Activated T-helper 1 cell treated with anti-CD3 and anti-CD28 coated beads, Interleukin-2, amount 50 U/mL, for 16 hours (primary cell): ENCODE measurements at places on chromosomes 7 and 10.
A peak's percentile ranks its signal among the peaks of the same experiment; 100 is the strongest.

DNA sequence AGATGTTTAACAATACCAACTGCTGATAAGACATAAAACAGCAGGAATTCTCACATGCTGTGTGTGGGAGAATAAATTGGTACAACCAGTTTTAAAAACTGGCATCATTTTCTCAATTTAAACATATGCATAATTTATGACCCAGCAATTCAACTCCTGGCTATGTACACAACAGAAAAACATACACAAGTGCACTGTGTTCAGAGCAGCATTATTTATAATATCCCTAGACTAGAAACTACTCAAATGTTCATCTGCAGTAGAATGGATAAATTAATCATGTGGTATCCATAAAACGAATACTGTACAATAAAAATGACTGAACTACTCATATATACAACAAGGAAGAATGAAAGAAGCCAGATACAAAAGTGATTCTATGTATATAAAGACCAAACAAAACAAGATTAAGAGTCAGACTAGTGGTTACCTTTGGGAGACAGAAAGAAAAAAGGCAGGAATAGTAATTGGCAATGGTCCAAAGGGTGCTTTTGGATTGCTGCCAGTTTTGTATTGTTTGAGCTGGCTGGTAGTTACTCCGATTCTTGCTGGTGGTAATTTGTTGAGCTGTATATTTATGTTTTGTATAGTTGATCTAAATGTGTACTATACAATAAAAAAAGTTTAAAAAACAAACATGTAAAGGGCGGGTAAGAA, 306.0 kb downstream of the TFEC start:
- DNase-seq: no peak

DNA sequence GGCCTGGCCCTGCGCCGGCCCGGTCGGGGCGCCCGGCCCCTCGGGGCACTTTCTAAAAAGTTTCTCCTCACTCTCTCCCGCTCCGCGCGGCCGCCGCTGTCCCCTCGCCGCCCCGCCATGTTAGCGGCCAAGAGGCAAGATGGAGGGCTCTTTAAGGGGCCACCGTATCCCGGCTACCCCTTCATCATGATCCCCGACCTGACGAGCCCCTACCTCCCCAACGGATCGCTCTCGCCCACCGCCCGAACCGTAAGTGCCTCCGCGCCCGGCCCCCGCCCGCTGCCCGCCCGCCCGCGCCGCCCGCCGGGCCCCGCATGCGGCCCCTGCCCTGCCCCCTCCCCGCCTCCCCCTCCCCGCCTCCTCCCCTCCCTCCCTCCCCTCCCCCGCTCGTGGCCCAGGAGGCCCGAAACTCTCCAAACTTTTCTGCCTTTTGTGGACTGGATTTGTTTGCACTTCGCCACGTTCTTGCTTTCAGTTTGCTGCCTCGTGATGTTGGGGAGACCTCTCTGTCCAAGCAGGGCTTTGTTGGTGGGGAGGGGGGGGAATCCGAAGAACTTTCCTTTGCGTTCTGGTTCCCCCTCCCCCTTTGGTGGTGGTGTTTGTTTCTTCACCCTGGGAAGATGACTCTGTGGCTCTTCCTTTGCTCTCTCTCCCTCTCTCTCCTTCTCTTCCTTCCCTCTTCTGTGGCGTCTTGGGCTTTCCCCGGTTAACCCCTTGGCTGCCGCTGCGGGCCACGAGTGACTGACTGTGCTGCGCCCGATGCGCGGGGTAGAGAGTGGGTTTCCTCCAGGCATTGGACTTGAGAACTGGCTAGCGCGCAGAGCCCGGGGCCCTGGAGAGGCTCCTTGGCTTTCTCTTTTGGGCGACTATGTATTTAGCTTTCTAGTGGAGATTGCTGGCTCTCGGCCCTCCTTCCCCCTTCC, 1.6 kb downstream of the TCF7L2 start:
- no peak for DNase-seq

GRCh38 chr7:27678617-27679260, 16.1 kb upstream of the HIBADH start:
- no peak for DNase-seq

GRCh38 chr7:134764365-134764764, 15.1 kb upstream of the CALD1 start:
- DNase-seq: no peak

DNA sequence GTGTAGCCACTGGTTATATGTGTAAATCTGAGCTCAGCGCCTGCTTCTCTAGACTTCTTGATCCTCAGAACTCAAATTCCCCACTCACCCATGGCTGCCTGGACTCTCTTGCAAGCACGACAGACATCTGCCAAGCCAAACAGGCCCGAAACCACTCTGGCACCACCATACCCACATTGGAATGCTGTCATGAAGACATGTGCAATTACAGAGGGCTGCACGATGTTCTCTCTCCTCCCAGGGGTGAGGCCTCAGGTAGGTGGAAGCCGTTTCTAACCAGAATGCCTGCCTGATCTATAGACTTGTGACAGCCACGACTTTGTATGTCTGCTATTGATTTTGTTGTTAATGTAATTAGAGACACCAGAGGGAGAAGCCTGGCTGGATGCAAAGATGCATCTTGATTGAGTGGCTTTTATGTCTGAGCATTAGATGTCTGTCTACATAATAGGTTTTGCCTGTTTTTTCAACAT, 4.0 kb downstream of the BAMBI start:
- DNase-seq: no peak

GRCh38 chr7:50149369-50149768, 56.3 kb upstream of the ZPBP start:
- no peak for DNase-seq

- DNase-seq: no peak
Observed at GRCh38 chr7:3011211-3011852, 32.3 kb downstream of the CARD11 start.

DNA sequence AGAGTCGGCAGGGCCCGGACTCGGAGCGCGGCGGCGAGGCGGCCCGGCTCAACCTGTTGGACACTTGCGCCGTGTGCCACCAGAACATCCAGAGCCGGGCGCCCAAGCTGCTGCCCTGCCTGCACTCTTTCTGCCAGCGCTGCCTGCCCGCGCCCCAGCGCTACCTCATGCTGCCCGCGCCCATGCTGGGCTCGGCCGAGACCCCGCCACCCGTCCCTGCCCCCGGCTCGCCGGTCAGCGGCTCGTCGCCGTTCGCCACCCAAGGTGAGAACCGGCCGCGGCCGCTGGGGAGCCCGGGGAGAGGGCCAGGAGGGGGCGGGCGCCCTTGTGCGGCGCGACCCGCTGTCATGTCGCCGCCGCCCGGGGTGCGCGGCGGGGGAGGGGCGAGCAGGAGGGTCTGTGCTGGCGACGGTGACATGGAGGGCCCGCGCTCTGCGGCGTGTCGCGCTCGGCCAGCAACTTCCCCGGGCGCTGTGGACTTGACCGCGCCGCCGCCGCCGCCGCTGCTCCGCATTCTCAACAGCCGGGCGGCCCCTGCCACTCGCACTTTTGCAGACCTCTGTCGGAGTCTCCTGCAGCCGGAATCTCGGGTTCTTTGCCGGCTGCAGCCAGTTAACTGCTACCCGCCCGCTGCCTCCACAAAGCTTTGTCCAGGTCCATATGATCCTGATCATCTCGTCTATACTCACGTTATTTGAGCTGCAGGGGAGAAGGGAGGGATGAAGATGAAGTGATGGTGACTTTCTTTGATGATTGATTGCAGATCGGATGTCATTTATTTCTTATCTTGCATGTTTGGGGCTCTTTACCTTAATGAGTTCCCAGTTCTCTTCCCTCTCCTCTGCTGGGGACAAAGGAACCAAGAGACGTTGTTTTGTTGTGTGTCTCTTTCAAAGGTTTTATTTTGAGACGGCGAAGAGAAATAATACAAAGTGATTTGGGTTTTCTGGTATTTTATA, 869 bp downstream of the TRIM24 start:
- peak; percentile 54 for DNase-seq

DNA sequence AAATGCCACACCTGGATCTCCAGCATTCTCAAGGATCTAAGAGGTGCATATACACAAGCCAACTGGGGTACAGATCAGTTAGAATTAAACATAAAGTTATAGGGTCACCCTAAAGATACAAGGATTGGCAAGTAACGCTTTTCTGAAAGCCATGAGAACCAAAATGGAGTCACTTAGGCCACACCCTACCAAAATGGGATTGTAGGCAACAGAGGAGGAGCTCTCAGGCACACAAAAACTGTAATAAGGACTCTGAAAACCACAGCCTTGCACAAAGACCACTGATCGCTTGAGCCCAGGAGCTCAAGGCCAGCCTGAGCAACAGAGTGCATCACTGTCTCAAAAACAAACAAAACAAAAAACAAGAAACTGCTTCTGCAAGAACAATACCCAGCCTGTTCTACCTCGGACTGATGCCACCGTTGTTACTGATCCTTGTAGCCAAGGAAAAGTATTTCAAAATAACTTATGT, 35.5 kb downstream of the SVOPL start:
- no peak for DNase-seq

DNA sequence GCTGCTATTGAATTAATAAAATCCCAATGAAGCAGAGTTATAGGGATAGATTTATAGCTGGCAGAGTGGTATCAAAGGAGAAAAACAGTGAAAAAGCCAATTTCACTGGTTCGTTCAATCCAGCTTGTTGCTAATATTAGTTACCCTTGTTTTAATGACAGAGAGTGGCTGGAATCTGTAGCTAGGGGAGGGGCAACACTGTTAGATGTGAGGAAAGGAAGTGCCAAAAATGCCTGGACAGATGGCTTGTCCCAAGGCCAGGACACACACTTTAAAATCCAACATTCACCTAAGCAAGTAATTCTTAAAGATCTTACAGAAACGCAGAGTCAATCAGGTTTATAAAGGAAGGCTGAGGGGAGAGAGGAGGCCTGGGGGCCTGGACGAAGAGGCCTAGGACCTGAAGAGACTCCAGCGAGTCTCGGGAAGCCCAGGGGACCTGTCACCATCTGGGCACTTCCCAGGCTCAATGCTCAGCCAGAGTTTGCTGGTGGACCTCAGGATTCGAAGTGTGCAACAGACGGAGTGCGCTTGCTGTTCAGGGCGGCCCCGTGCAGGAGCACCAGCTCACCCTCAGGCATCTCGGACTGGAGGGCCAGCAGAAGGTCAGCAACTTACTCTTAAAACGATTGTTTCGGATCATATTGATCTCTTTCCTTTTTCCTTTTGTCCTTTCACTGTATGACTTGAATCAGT, 36.7 kb downstream of the TMEM248 start:
- no peak for DNase-seq

GRCh38 chr7:158596309-158596708, 8.7 kb upstream of the PTPRN2 start:
- no peak for DNase-seq

DNA sequence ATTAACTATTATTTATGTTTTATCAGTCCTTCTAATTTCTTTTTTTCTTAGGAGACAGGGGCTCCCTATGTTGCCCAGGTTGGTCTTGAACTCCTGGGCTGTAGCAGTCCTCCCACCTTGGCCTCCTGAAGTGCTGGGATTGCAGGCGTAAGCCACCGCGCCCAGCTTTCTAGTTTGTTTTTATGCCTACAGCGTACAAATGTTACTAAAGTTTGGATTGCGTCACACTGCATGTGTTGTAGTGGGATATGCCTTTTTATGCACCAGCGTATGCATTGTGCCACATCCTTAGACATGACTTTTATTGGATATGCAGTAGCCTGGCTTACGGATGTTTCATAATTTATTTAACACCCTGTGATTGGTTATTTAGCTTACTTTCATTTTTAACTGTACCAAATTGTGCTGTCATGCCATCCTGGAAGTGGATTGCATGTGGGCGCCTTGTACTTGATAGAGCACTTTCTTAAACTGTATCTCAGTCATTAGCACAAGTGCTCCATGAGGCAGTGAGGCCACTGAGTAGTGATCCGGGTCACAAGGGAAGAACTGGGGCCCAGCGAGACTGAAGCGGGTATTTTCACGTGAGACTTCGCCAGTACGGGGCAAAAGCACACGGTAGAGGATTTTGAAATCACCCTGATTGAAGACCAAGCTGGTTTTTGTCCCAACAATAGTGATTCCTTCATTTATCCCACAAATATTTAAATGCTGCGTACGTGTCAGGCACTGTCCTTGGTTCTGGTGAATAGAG, 165.0 kb downstream of the MGMT start:
- no peak for DNase-seq

- DNase-seq: no peak
Observed at GRCh38 chr7:158166386-158167340, 421.0 kb downstream of the PTPRN2 start.

GRCh38 chr10:101558671-101559595, 29.1 kb downstream of the POLL start:
- DNase-seq: no peak

DNA sequence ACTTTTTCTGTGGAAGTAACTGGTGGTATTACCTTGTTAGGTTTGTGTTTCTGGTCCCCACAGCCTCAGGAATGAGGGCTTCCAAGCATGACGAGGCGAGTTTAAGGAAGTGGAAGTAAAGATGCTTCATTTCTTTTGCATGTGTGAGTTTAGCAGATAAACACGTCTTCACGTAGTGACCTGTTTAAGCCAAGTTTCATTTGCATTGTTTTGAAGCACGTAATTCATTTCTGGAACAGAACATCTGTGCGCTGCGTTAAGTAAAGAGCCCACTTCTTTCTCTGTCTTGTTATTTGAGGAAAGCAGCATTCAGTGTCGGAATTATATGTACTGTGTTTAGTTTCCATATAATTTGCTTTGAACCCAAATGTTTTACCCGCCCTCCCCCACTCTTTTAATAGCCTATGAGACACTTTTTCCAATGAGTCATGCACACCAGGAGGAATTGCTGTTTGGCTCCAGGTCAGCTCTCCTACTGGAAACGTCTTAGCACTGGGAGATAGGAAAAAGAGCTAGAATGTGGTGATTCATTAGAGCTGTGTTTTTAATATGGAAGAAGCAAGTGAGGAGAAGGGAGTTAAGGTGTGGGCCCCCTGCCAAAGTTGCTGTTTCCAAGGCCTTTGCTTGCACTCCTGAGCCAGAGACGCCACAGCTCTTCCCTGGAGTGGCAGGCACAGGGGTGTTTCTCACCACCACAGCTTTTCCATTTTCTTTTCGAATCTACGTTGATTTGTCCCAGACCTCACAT, 36.7 kb downstream of the BTBD16 start:
- no peak for DNase-seq

GRCh38 chr10:12376211-12376610, 26.9 kb downstream of the CAMK1D start:
- DNase-seq: no peak

DNA sequence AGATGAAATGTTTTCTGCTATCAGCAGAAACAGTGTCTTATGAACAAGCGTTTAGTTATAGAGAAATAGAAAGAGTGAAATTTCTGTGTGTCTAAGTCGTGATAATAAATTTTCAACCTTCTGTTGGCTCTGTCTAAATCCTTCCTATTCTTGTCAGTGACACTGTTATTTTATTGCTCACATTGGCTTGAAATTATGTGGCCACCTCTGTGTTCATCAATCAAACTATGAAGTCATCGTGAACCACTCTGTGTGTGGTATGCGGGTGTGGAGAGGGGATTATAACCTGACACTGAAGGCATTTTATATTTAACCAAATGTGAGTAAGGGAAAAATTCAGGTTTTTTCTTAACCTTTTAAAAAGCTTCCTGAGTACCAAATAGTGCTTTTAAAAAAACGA, 12.3 kb downstream of the AOAH start:
- DNase-seq: no peak
